ENCODE measurements at places on chromosomes 6 and 20.

DNA sequence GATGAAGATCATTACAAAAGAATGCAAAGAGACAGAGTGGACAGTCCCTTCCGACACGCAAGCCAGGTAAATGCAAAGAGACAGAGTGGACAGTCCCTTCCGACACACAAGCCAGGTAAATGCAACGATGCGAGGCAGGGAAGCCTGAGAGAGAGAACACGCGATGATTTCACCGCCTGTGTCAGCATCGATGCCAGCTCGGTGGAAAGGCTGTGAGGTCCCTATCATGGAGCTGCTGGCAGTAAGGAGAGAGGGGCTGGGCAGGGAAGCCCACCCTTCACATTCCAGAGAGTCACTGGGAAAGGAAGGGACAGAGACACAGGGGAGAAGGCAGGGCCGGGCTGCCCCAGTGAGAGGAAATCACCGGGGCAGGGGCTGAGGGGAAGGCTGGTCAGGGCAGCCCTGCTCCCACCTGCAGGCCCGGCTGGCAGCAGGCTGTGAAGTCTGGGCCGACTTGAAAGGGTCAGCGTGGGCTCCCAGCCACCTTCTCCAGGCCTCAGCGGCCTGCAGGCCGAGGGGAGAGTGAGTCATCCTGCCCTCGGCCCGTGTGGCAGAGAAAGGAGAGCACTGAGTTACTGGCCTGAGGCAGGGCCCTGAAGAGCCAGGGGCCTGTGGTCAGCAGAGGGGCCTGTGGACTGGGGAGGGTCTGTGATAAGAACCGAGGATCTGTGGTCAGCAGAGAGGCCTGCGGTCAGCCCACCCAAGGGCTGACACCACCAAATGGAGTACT lies 80.4 kb downstream of the DACT2 start:
- DNase-seq: no peak

GRCh38 chr6:40460380-40460779 lies 126.8 kb downstream of the LRFN2 start:
- DNase-seq: no peak

- DNase-seq: no peak
These were observed 179.5 kb downstream of the ADAT2 start for GRCh38 chr6:143271024-143271423.

GRCh38 chr6:93420163-93420795 lies 920 bp upstream of the EPHA7 start:
- DNase-seq: no peak

DNA sequence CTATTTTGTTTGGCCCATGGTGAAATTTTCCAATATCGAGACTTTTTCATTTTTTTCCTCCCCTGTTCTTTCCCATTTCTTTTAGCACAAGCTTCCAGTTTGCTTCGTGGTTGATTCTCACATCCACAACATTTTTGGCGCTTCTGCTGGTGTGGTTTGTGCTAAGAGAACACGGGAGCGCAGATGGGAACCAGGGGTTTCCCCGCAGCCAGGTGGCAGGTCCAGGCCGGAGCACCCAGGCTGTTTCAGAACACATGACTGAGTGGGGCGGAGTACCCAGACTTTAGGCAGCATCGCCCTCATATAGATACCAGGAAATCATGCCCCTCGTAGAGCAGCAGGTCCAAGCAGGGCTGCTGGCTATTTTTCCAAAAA lies 58.0 kb downstream of the SYTL3 start:
- DNase-seq: no peak

GRCh38 chr6:13563009-13563408 lies 11.4 kb upstream of the SIRT5 start:
- no peak for DNase-seq

DNA sequence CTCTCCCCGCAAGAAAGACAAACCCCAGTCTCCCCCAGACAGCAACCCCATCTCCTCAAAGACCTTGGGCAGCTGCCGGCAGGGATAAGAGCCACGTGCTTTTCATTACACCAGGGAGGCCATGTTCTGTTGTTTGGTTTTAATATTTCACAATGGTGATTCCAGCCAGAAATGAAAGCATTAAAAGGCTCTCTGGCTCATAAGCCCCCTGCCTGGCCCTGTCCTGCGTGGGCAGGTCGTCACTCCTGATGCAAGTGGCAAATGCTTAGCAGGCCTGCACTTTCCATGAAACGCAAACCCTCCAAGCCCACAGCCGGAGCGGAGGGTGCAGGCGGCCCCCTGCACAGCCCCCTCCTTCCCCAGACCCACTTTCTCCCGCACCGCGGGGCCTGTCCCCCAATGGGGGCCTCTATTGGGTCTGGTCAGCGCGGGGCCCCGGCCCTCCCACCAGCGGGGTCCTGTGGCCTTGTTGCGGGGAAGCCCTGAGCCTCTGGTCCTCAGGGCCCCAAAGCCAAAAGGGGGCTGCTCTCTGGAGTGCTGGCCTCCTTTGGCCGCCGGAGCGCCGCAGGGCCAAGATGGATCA lies 77.2 kb downstream of the TMEM242 start:
- no peak for DNase-seq

GRCh38 chr6:57209030-57209429 lies 13.1 kb downstream of the RAB23 start:
- DNase-seq: no peak

GRCh38 chr6:293193-294174 lies 1.2 kb downstream of the DUSP22 start:
- no peak for DNase-seq

GRCh38 chr6:144955392-144955791 lies 670.3 kb downstream of the UTRN start:
- no peak for DNase-seq

DNA sequence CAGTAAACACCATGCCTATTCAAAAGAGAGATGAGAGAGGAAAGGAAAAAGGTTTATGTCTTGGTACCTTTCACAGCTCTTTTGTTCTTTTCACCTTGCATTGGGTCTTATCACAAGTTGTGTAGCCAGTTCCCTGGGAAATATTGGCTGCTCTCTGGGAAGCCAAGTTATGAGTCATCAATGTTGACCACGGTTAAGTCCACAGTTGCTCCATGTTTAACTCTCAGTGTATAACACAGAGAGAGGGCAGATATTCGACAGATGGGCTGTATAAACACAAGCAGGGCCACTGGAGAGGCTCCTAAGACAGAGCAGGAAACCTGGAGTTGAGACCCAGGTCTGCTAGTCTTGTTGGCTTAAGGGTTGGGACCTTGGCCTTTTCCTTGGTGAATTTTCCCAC lies 718.6 kb downstream of the QKI start:
- DNase-seq: no peak

DNA sequence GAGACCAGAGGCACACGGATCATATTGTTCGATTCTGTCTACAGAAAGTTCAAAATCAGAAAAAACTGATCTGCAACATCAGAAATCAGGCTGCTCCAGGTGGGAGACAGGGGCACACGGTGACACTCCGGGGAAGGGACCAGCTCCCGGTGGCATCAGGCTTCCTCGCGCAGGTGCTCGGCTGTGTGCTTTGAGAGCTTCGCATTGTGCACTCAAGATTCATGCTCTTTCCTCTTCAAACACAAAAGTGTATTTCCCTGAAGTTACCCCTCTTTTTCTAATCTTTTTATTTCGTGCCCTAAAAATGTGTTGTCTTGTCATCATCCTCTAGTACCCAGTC lies 108.1 kb downstream of the DLL1 start:
- DNase-seq: no peak

DNA sequence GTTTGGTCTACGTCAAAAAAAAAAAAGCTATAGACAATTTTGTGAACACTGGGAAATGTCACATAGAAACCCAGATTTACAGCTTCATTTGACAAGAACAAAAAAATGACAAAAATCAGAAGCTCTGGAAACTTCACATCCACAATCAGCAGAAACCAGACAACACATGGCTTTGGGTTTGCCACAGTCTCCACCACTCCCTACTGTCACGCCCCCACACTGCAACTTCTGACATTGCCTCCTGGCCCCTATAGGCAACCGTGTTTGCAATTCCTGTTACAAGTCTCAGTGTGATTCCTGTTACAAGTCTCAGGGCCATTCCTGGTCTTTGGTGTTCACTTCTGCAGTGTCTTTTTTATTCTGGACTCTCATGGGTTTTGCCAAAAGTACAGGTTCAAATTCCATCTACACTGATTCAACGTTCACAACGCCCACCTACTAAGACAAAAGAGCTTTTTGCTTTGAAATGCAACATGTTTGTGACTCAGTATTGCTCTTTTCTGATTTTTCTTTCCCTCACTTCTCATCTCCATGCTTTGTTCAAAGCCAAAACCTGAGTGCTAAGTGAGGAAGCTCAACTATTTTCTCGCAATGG lies 12.0 kb downstream of the CNKSR3 start:
- no peak for DNase-seq

GRCh38 chr6:77180326-77180725 lies 283.0 kb downstream of the HTR1B start:
- no peak for DNase-seq

Data from CD4-positive, alpha-beta T cell (primary cell).